ENCODE measurements at places on chromosomes 3 and 15.

- no peak for DNase-seq
These were observed 7.7 kb downstream of the STOML1 start for GRCh38 chr15:73984208-73984979.

DNA sequence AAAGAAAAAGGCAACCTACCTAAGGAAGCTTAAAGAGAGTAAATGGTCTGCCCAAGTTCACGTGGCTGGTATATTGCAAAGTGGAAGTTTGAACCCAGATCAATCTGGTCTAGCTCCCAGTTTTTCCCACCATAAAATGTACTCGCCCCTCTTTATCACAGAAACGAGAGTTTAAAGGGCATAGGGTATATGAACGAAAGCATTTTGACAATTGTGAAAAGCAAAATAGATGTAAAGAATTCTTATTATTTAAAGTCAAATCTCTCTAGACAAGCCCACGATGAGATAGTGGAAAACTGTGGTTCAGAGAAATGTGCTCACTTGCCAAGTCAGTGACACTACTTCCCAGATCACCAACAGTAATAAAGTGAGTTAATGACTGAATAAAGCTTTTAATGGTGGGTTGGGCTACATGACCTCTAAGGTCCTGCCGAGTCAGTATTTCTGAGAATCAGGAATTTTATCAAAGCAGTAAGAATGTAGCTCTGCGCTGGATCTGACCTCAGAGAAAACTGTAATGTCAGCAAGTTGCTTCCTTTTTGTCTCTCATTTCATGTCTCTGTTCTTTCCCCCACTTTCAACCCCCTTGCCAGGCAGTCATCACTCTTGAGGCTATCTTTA lies 23.3 kb upstream of the NEO1 start:
- no peak for DNase-seq

DNA sequence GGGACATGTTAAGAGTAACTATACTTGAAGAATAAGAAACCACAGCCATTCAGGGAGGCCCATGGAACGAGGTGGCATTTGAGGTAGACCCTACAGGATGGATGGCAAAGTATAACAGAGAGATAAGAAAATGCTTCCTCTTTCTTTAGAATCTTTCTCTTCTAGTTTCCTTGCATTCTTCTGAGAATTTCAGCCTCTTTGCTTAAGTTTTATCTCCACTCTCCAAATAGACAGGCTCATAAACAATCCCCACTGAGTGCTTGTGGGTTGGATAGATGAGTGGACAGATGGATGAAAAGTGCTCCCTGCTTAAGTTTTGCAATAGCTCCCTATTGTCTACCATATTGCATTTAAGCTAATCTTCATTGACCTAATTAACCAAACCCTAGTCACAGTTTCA lies 103.7 kb downstream of the MEX3B start:
- DNase-seq: no peak

GRCh38 chr3:13633176-13633575 lies 84.3 kb downstream of the FBLN2 start:
- no peak for DNase-seq

- DNase-seq: no peak
These were observed 25.1 kb downstream of the ALDH1L1 start for GRCh38 chr3:126155280-126155640.

DNA sequence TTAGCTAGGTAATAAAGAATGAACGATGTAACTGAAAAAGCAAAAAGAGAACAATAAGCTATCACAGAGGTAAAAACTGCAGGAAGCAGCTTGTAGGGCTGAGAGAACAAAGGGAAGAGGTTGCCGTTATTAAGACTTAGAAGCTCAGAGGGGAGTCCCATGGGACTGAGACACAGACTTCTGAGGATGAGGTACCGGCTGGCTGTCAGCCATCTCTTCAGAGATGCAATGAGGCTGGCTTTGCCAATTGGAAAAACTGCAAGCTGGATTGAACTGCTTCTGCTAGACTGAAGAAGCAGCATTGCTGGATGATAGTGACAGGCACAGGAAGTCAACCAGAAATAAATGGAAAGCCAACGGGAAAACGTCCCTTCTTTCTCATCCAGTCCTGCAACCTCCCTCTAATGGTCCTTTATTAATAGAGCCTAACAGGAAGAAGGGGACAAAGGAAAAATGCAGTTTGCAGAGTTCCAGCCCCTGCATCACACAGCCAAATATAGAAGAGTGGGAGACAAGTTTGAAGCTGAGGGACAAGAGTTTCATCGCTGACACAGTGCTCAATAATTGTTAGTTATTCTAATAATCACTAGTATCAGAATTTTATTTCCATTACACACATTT lies 21.1 kb upstream of the KLHL6 start:
- no peak for DNase-seq

DNA sequence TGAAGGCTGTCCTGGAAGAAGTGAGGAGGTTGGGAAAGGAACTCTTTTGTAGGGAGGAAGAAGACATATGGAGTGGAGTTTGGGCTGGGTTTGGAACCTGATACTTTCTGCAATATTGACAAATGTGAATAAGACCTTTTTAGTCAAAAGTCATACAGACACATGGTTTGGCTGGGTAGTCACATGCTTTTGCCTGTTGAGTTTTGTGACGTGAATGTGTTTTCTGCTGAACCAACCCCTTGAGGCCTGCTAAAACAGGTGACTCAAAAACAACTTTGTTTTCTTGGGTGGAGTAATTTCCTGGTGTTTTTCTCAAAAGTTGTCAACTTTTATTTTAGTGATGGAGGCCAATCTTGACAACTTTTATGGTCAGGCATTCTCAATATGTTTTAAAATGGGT lies 39.4 kb upstream of the CCR4 start:
- DNase-seq: no peak

All from stimulated activated CD8-positive, alpha-beta memory T cell treated with anti-CD3 and anti-CD28 coated beads, Interleukin-7, amount 100 ng/mL, for 48 hours (primary cell).